ENCODE measurements at places on chromosomes 16 and 17.

DNA sequence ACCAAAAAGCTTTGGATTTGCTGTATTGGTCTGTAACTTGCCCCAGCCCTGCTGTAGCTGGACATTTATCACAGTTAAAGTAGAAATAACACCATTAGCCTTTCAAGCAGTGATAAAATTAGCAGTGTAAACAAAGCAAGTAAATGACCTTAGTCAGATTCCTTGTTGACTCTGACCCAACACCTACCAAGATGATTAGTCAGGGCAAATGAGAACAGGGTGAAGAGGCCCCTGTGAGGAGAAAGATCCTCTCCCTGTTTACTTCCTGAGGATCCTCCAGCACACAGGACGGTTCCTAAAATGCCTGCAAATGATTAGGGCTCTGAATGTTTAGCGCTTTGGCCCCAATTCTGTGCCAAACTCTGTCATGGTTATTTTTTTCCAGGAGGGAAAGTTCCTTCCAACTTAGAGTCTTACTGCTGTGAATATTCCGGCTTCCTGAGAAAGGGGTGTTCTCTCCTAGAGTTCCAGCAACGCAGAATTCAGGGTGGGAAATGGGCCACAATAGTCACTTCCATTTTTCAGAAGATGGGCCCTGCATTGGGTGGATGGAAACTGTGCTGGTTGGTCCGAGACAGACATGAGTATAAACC lies 259.0 kb upstream of the MYOCD start:
- DNase-seq, result peak; percentile 25

- peak; percentile 36 for DNase-seq
Measured at GRCh38 chr17:39200070-39200879, at the start of gene RPL19. Gene RPL19, plus strand, starts transcription at chr17:39200283. Its CDS starts 62 bp downstream, at chr17:39200345.

DNA sequence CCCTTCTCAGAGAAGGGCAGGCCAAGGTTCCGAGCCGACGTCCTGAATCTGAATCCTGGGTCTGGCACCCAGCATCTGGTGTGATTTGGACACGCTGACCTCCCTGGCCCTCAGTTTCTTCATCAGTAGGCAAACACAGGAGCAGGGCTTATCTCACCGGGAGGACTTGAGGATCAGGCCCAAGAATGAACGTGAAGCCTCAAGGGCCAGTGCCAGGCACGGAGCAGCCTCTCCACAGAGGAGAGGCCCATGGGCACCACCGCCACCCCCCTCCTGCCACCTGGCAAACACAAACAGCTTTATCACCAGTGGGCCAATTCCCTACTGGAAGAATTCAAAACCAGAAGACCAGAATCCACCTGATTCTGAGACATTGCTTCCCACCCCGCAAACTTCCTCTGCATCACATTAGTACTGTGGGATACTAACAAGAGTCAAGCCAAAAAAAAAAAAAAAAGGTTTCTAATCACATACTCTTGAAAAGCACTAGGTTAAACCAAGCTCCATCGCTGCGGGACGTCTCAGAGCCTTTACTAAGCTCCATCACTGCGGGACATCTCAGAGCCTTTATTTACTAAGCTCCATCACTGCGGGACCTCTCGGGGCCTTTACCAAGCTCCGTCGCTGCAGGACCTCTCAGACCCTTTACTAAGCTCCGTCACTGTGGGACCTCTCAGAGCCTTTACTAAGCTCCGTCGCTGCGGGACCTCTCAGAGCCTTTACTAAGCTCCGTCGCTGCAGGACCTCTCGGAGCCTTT lies 68.0 kb upstream of the DOC2B start:
- no peak for DNase-seq

- no peak for DNase-seq
Measured at GRCh38 chr16:11050944-11051343, 106.6 kb downstream of the CLEC16A start.

DNA sequence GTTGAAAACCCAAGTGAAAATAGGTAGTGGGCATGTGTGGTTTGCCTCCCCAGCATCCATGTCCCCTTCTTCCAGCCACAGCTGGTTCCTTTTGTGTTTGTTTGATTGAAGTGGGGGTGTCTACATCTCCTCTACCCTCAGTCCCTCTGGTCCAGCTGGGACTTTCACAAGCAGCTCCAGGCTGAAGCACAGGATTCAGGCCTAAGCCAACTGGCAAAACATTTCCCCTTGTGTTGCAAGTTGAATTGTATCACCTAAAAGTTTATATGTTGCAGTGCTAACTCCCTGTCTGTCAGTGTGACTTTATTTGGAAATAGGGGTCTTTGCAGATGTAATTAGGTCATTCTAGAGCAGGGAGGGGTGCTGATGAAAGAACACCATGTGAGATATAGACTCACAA lies 205.9 kb upstream of the ASIC2 start:
- DNase-seq, result no peak

- no peak for DNase-seq
Measured at GRCh38 chr17:80992077-80992947, 671 bp downstream of the CHMP6 start.

DNA sequence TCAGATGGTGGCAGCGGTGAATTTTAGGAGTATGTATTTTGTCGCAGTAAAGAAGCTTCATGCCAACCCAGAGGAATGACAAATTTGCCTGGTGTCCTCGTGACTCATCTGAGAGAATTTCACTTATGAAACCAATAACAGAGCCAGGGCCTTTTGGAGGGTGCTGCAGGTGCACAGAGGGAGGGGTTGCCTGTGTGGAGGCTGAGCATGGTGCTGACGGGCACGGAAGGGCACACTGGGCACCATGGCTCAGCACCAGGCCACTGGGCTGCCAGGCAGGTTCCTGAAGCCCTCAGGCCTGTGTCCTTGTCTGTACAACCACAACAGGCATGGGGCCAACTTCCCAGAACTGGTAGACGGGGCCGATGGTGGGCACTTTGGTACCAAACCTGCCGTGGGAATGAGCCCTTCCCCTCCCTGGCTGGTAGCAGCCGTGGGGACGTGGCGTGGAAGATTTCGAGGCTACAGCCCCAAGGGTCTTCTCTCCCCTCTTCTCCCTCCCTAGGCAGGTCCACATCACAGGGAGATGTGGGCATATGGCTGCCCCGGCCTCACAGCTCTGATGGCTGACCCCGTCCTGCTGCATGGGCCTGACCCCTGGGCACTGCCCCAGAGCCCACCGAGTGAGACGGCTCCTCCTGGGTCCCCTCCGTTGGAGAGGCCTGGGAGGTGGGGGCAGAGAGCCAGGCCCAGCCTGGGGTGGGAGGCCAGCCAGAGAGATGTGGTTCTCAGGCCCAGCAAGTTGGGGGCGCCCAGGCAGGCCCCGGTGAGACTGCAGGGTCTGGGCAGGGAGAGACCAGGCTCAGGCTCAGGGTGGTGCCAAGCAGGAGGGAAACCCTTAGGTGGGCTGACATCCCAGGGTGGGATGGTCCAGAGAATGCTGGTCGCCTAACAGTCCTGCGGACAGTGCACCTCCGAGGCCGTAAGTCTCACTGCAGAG lies 30.2 kb upstream of the ZNF469 start:
- DNase-seq, result no peak

- no peak for DNase-seq
Measured at GRCh38 chr17:9968008-9968407, 62.9 kb upstream of the RCVRN start.

DNA sequence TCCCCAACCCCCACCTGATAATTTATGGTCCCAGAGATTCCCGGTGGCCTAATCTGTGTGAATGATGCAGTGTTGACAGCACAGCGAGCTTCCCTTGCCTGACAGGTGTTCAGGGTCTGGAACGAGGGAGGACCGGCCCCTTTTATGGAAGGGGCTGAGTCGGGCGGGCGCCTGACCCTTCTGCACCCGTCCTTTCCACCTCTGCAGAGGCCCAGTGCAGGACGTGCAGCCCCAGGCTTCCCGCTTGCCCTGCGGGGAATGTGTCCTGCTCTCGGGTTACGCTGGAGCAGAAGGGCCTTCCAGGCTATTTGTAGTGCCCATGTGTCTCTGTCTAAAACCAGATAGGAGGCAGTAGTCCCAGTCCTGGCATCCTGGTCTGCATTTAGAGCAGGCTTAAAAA lies 16.2 kb downstream of the SMTNL2 start:
- DNase-seq, result peak; percentile 27

DNA sequence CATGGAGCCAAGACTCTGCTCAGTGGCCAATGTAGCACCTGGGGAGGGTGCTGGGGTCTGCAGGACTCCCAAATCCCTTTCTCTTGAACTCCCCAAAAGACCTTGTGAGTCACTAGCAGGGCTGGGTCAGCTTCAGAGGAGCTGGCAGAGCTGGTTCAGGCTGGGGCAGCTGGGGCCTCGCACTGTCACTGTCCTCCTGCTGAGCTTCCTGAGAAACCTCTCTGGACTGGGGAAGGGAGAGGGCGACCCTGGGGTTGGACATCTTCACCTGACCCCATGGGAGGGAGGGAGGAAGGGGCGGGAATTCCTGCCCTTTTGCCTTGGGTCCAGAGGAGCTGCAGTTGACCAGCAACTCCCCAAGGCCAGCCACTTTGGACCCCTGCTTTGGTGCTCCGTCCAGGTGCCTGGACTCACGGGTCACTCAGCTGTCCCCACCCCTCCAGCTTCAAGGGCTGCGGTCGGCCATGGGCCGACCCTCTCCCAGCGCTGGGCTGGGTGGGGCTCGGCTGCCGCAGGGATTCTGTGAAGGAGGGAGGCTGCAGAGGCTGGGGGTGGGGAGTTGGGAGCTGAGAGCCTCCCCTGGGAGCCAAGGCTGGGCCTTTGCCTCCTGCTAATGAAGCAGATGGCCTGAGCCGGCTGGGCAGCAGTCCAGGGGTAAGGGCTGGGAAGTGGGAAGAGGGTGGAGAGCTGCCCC lies 9.2 kb downstream of the FMNL1 start:
- no peak for DNase-seq

DNA sequence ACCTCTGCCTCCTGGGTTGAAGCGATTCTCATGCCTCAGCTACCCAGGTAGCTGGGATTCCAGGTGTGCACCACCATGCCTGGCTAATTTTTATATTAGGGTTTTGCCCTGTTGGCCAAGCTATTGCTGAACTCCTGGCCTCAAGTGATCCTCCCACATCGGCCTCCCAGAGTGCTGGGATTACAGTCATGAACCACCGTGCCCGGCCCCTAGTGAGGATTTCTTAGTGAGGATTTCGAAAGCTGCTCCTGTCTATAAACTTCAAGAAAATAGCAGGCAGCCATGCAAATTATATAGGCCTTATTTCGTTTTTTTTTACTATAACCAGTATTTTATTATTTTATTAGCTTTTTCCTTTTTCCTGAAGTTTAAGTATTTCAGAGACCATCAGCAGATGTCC lies 41.6 kb downstream of the EPN2 start:
- DNase-seq, result peak; percentile 43

GRCh38 chr17:14337596-14338079 lies 36.8 kb downstream of the HS3ST3B1 start:
- no peak for DNase-seq

- peak; percentile 26 for DNase-seq
Measured at GRCh38 chr17:45579529-45580495, 89.3 kb upstream of the PLEKHM1 start.

GRCh38 chr17:74018115-74018514 lies 185.4 kb upstream of the RPL38 start:
- no peak for DNase-seq

- peak; percentile 81 for DNase-seq
Measured at GRCh38 chr17:12024327-12024726, 3.6 kb downstream of the MAP2K4 start.

DNA sequence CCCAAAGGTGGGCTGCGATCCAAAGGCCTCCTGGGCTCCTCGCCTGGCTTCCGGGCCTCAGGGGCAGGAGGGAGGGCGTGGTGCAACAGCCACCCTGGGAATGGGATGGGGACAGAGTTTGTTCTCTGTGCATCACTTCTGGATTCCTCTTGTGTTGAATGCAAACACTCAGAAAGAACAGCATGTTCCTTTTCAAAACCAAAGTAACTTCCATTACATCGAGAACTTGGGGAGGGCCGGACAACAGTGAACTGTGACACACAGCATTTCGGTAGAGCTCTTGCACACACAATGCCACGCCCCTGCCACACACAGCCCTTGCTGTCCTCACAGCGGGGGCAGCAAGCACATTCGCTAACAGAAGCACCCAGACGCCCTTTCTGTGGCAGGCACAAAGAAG lies 36.1 kb upstream of the FASN start:
- peak; percentile 51 for DNase-seq

DNA sequence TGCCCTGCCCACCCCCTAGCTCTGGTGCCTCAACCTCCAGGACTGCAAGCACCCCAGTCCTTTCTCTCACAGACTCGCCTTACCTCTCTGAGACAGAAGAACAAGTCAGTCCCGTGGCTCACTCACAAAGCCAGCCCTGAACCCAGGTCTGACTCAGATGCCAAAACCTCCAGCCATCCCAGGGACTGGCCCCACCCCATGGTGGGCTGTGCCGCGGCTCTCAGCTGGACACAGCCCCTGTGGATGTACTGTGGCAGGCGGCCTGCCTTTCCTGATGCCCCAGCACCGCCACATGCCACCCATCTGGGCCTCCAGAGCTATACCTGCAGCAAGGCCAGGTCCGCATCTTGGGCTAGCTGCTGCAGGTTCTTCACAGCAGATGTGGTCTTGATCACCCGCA lies 19.8 kb downstream of the MPG start:
- peak; percentile 48 for DNase-seq

GRCh38 chr17:5531085-5531418 lies 44.7 kb downstream of the MIS12 start:
- no peak for DNase-seq

GRCh38 chr17:27947005-27947406 lies 53.8 kb upstream of the LYRM9 start:
- no peak for DNase-seq

DNA sequence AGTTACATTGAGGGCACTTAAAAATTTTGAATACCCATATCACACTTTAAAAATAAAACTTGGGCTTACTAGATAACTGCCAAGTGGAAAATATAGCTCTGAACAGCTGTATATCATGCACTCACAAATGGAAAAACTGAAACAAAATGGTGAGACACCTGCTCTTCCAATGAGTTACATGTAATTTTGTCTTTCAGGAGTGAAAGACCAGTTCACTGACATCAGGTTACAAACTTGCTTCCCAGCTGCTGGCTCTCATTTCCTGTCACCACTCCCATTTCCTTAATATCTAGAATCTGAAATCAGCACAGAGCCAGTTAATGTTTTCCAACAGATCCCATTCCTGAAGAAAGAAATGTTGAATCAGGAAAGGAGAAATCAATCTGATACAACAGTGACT lies 10.8 kb downstream of the CSNK2A2 start:
- DNase-seq, result no peak

- DNase-seq, result no peak
Measured at GRCh38 chr17:73430848-73431247, 119.0 kb upstream of the CDC42EP4 start.

DNA sequence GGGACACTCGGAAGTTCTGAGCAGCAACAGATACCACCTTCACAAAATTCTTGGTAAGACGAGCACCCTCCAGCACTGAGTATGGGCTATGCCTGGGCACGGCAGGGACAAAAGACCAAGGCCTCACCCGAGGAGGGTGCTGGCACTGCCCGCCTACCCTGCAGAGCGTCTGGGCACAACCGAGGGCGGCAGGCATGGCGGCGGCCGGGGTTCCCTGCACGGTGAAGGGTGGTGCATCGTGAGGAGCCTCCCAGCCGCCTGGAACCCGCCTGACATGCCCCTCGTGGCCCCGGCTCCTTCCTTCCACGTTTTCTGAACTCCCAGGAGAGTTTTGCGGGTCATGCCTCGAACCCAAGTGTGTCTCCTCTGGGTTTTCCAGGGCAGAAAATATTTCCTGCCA lies 18.9 kb downstream of the GALNS start:
- no peak for DNase-seq

- peak; percentile 23 for DNase-seq
Measured at GRCh38 chr17:75927286-75927922, 13.4 kb downstream of the FBF1 start.

- DNase-seq, result no peak
Measured at GRCh38 chr16:83606486-83607030, 201.2 kb upstream of the HSBP1 start.
